ENCODE measurements at places on chromosomes 7 and 10. TPM values are rescaled to one million over a fixed set of nuclear protein-coding genes. Genes with fewer than 3 reads are reported as not detected.

Gene SRGN
- 0.10 TPM for polyA plus RNA-seq

Gene CLDN3
- not detected for polyA plus RNA-seq

Gene PGAM2
- not detected for polyA plus RNA-seq

Gene FKBP6
- polyA plus RNA-seq, result 0.07 TPM

Gene SFTPD
- 0.06 TPM for polyA plus RNA-seq

Gene AKR1C2
- 10.0 TPM for polyA plus RNA-seq

DNA sequence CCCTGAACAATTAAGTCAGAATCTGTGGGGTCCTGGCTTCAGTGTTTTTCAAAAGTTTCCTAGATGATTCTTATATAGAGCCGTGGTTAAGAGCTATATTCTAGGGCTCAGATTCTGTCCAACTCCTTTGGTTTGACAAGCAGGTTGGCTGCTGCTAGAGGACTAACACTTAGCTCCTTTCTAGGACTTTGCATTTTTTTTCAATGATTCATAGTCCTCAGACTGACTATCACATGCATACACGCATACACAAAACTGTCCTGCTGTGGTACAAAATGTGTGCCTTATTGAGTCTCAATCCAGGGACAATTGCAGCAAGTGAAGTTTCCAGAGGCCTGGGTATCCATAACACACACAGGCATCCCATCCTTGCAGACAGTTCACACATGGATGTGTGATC, 392.0 kb downstream of the NRG3 start:
- no peak for DNase-seq

GRCh38 chr10:323651-324293, 188.5 kb downstream of the ZMYND11 start:
- DNase-seq, result peak; percentile 76

- peak; percentile 56 for DNase-seq
Observed at GRCh38 chr7:33191340-33191739, 62.0 kb downstream of the BBS9 start.

DNA sequence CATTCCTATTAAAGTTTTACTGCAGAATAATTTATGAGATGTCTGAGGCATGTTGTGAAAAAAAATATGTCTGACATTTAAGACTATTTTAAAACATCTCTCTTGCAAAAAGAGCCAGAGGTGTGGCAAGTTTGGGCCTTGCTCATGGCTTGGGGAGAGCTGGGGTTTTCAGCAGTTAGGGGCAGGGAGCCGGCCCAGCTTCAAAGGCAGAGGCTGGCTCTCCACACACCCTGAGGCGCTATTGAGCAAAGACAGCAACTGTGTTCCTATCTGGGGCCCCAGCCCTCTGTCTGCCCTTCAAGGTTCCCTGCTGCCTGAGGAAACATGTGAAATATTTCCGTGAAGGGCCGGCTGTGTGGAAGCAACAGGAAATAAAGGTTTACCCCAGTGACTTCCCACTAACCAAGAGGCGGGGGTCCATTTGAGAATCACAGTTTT, 94.0 kb downstream of the SORBS1 start:
- DNase-seq, result peak; percentile 14

DNA sequence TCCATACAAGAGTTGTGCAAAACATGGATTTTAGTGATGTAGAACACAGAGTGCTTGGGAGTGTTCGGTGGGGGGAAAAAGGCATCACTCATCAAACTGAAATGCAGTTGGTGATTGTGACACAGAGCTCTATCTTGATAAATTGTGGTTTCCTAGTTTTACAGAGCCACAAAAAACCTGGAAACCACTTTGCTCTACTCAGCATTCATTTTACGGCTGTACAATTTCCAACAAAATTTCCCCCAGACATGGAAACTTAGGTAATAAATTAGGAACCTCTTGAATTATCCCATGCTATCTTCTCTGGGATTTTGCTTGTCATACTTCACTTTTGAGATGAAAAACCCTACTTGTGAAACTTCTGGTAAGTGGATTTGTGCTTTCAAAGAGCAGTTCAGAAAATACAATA, 614.9 kb upstream of the FZD8 start:
- peak; percentile 22 for DNase-seq

GRCh38 chr10:70853038-70853437, 35.3 kb downstream of the PCBD1 start:
- DNase-seq, result peak; percentile 47

- DNase-seq, result peak; percentile 12
Observed at GRCh38 chr10:5666008-5666840, at the start of gene ASB13. ASB13 (minus strand) TSS chr10:5666595; CDS start chr10:5666551, 44 bp downstream.

GRCh38 chr10:60155099-60155877, 234.4 kb downstream of the ANK3 start:
- DNase-seq, result no peak

- no peak for DNase-seq
Observed at GRCh38 chr10:90718182-90718581, 139.7 kb downstream of the HTR7 start.

DNA sequence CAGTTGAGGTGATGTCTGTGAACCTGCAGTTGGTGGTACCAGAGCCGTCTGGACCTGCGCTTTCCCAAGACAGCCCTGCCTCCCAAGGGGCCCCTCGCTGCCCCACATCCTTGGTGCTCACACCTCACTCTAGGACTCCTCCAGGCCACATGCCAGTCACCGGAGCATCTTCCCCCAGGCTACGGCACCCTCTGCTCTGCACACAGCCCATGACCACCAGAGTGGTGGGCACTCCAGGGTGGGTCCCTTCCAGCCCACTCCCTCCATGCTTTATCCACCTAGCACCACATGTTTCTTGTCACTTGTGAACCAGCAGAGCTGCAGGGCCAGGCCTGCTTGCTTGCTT, 183.7 kb upstream of the SH2B2 start:
- DNase-seq, result no peak

GRCh38 chr7:146728611-146729010, 612.0 kb downstream of the CNTNAP2 start:
- no peak for DNase-seq

DNA sequence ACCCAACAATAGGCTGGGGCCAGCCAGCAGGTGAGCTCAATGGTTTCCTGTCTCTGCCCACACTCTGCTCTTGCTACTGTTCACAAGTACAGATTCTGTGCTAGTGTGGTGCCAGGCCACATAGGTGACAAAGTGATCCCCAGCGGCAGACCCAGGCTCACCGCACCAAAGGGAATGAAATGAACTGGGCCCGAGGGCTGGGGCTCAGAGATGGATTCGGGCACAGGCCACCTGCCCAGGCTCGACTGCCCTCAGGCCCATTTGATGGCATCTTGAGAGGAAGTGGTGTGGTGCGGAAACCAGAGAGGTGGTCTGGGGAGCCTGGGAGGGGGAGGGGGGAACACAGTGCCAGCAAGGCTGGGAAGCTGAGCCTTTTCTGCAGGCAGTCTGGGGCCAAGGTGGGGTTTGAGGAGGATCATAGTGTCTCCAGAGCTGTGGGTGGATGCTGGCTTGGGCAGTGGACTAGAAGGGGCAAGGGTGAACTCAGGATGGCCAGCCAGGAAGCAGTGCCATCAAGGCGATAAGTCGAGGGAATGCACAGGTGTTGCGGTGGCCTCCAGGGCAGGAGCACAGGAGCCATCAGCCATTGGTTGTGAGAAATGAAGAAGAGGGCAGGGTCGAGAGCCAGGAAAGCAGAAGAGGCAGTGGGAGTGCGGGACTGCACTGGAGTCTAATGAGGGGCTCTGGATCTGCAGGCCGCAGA, 85.2 kb downstream of the ARHGAP22 start:
- no peak for DNase-seq

- no peak for DNase-seq
Observed at GRCh38 chr7:41313171-41313570, 389.7 kb downstream of the INHBA start.

- peak; percentile 83 for DNase-seq
Observed at GRCh38 chr10:121313119-121313875, 284.9 kb downstream of the FGFR2 start.

DNA sequence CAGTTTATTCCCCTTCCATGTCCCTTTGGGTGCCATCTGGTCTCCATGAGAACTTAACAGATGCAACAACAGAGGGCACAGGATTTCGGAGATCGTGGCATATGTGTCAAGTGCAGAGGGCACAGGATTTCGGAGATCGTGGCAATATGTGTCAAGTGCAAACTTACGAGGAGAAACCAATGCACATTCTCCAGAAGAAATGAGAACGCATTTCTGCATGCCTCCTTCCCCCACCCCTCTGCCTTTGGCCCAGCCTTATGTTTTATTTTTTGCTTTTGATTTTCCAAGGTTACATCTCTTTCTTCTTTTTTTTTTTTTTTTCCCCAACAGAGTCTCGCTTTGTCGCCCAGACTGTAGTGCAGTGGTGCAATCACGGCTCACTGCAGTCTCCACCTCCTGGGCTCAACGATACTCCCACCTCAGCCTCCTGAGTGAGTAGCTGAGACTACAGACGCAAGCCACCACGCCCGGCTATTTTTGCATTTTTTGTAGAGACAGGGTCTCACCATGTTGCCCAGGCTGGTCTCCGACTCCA, 586 bp upstream of the ANKRD26 start:
- no peak for DNase-seq

- no peak for DNase-seq
Observed at GRCh38 chr7:156780724-156781455, 112.1 kb downstream of the LMBR1 start.

DNA sequence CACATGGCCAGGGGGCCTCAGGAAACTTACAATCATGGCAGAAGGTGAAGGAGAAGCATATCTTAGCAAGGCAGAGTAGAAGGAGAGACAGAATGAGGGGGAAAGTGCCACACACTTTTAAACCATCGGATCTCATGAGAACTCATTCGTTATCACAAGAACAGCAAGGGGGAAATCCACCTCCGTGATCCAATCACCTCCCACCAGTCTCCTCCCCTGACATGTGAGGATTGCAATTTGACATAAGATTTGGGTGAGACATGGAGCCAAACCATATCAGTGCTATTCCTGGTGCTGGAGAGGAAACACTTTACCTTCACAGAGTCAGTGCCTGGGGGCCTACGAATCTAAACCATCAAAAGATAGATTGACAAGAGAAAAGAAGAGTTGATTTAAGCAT, 61.8 kb downstream of the LGI1 start:
- DNase-seq, result no peak

DNA sequence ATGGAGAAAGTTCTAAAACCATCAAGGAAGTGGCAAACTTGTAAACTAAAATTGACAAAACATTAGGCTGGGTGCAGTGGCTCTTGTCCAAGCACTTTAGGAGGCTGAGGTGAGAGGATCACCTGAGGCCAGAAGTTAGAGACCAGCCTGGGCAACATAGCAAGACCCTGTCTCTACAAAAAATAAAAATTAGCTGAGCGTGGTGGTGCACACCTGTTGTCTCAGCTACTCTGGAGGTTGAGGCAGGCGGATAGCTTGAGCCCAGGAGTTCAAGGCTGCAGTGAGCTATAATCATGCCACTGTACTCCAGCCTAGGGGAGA, 29.4 kb upstream of the HNRNPH3 start:
- no peak for DNase-seq

All from foreskin keratinocyte (primary cell).